ENCODE measurements at places on chromosomes 5 and 9. TPM values are rescaled to one million over a fixed set of nuclear protein-coding genes. Genes with fewer than 3 reads are reported as not detected.

NUTM2G gene
- total RNA-seq, result not detected

- no peak for DNase-seq
Measured at GRCh38 chr9:103992938-103993579, 101.0 kb upstream of the SMC2 start.

DNA sequence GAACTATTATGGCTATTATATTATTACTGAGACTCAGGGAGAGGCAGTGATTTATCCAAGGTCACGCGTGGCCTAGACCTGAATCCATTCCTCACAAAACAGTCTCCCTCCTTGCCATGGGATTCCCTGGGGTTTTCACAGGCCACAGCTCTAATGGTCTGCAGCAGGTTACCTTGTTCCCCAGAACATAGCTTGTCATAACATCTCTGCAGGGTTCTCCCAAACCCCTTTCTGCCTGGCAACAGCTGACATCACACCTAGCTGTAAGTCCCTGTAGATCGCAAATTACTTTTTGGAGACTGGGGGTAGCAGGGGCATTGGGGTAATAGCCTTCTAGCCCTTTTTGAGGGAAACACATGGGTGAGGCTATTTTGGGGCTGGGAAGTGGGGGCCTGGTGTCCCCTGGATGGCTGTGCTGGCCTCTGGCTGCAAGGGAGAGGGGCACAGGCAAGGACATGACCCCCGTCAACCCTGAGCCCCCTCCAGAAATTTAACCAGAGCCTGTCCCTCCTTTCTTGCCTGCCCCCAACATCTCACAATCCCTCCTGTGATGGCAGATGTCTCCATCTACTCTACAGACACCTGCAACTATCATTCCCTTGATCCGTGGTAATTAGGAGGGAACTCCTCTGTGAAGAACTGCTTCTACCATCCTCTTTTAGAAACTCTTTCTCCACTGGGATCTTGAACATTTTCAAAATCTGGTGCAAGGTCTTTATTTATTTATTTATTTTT lies 1.3 kb downstream of the CD74 start:
- peak; percentile 77 for DNase-seq

DNA sequence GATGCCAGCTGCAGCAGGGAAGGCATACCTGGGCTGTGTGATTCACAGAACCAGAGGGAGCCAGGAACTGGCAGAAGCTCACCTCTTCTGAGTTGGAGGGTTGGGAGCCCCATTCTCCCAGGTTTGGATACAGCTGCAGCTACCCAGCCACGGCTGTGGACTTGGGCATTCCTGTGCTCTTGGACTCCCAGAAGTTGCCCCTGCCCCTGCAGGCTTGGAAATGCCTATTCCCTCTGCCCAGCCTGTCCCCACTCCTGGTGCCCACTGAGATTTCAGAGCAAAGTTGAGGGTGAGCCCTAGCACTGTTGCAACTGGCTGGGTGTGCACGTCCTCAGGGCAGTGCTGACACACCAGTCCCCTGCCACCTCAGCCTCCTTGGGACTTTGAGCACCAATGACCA lies 489.7 kb downstream of the SLCO4C1 start:
- DNase-seq, result no peak

MCIDAS gene
- not detected for total RNA-seq

GRCh38 chr5:142400415-142400814 lies 75.6 kb upstream of the SPRY4 start:
- DNase-seq, result no peak

GRCh38 chr9:133803745-133804144 lies 65.6 kb upstream of the SARDH start:
- no peak for DNase-seq

GCNT4 gene
- total RNA-seq, result 0.27 TPM

GRCh38 chr9:118829334-118829733 lies 539.9 kb downstream of the BRINP1 start:
- DNase-seq, result no peak

- DNase-seq, result no peak
Measured at GRCh38 chr9:114397219-114397847, 9.6 kb upstream of the AKNA start.

- no peak for DNase-seq
Measured at GRCh38 chr9:37902796-37903646, 906 bp downstream of the SLC25A51 start.

GRCh38 chr5:3310541-3311261 lies 284.9 kb upstream of the IRX1 start:
- no peak for DNase-seq

GABRA1 gene
- not detected for total RNA-seq

GRCh38 chr5:43396762-43397304 lies 15.4 kb downstream of the CCL28 start:
- DNase-seq, result peak; percentile 62

SH3RF2 gene
- total RNA-seq, result under 0.01 TPM

DNA sequence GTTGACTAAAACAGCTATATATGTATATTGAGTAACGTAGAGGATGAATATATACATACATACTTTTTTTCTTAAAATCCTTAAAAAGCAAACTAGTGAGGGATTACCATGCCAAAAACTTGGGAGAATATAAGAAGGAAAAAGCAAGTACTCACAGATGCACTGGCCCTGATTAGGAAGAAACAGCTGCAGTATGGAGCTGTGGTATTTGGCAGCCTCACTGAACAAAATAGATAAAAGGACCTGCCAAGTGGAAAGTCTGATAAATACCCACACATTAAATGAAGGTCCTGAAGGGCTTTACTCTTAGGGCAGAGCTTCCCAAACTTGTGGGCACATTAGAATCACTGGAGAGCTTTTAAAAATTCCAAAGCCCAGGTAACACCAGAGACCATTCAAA lies 80.6 kb downstream of the FEM1C start:
- no peak for DNase-seq

SPATA31D4 gene
- not detected for total RNA-seq

FAM153A gene
- total RNA-seq, result 0.27 TPM

GRCh38 chr9:26346942-26347477 lies 545.6 kb downstream of the CAAP1 start:
- no peak for DNase-seq

PCDHGC4 gene
- total RNA-seq, result 0.54 TPM

Data from hematopoietic multipotent progenitor cell (in vitro differentiated cells).